ENCODE measurements at places on chromosomes 4 and X.

GRCh38 chrX:52363247-52363883 is 5.5 kb upstream of the XAGE2 start:
- no peak for DNase-seq

DNA sequence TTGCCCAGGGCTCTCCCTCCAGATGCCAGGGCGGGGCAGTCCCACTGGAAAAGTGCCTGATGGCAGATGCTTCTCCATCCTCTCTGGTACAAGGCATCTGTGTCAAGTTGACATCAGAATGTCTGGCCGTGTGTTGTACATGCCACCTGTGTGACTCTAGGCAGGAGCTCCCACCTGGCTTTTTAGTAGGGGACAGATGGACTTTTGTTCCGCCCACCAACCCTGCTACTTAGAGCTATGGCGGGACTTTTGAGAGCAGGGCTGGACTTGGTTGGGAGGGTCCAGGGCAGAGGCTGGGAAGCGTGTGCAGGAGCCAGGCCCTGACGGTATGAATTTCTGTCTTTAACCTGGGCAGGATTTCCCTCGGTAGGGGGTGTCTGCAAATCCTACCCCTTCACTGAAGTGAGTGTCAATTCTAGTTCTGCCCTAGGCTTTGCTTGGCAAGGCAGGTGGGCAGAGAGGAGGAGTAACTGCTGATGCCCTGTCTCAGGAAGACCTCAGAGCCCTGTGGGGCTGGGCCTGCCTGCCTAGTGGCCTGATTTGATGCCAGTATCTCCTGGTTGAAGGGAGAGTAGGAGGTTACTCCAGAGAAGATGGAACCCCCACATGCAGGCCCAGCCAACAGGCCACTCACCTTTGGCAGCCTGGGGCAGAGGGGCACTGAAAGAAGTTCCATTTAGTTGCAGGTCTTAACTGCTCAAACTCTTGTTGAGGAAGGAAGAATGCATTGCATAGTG is 99.1 kb downstream of the PJA1 start:
- peak; percentile 14 for DNase-seq

GRCh38 chr4:121675715-121676114 is 21.1 kb downstream of the ANXA5 start:
- DNase-seq: no peak

GRCh38 chrX:71210816-71211215 is 12.2 kb upstream of the GJB1 start:
- no peak for DNase-seq

- DNase-seq: peak; percentile 23
These were observed 200.3 kb upstream of the NHS start for GRCh38 chrX:17174671-17175070.

- DNase-seq: peak; percentile 68
These were observed 88.4 kb upstream of the TLL1 start for GRCh38 chr4:165784672-165785071.

DNA sequence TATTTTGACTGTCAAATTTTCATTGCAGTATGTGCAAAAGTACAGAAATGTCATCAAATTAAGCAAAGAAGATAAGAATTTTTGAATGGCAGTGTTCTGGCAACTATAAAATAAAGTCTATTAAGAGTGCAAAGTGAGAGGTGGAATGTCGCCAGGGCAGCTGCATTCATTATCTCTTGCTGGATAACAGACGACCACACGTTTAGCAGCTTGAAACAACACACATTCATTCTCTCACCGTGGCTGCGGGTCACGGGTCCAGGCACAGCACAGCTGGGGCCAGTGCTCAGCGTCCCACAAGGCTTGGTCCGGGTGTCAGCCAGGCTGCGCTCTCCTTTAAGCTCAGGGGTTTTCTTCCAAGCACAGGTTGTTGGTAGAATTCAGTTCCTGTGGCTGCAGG is 113.9 kb downstream of the GPR143 start:
- DNase-seq: no peak

GRCh38 chrX:7993873-7994272 is 66.7 kb upstream of the PNPLA4 start:
- no peak for DNase-seq

DNA sequence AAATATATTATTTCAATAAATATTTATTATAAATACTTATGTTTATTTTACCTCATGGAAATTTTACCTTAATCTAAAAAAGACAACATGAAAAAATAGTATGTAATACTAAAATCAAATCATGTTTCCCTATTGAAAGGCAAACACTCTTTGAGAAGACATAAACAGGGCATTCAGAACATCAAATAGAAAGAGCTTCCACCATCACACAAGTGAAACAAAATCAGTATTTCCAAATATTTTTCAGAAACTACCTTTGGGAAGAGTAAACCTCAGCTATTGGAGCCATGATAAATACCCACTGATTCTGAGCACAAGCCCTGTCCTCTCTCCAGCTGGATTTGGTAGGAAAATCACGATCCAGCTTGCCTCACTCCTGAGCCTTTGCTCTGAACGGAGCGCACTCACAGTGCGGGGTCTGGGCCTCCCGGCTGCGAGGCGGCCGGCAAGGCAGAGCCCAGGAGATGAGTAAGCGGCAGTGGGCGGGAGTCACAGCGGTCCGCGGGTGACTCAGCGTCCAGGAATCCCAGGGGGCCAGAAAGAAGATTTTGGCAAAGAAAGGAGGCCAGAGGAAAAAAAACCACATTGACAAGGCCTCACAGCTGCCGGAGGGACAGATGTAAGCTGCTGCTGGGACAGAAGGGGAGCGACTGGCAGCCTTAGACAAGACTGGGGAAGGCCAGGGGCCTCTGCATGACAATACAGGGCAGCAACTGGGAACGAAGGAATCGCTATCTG is 14.7 kb upstream of the ANXA5 start:
- peak; percentile 83 for DNase-seq

GRCh38 chrX:107718156-107718621 is 57.4 kb downstream of the TSC22D3 start:
- DNase-seq: peak; percentile 37

- no peak for DNase-seq
These were observed 153.0 kb downstream of the CBR4 start for GRCh38 chr4:168857009-168857408.

GRCh38 chrX:9650091-9650490 is 115.6 kb downstream of the GPR143 start:
- no peak for DNase-seq

GRCh38 chr4:186348433-186348832 is 82.4 kb downstream of the F11 start:
- no peak for DNase-seq

- no peak for DNase-seq
These were observed 21.2 kb downstream of the USP53 start for GRCh38 chr4:119233750-119234149.

DNA sequence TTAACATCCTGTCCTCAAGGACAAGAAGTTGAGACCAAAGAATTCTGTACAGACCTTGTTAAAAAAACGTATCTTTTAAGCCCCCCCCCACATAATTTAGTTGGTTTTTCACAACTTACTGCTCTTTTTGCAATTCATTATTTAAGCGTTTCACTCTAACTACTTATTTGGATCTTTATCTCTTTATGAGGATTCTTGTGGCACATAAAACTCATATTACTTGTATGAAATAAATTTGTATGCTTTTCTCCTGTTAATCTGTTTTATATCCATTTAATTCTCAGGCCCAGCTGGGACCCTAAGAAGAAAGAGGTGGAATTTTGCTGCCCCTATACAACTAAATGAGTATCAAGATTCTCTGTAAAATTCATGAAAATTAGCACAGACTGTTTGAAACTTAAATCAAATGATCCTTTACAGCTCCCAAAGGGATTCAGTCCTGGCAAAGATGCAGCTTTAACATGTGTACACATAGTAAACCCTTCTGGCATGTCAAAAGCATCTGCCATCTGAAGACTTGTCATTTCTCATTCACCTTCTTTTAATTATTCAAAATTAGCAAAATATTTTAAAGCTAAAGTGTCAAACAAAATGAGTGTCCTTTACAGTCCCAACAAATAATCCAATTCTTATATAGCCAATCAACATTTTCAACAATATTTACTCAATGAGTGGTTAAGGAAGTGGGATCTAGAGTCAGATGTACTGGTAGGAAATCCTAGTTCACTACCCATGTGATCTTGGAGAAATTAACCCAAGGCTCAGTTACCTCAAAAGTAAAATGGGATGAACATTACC is 17.7 kb downstream of the ARAP2 start:
- peak; percentile 68 for DNase-seq

GRCh38 chr4:3302786-3303564 is 10.2 kb downstream of the RGS12 start:
- DNase-seq: no peak

DNA sequence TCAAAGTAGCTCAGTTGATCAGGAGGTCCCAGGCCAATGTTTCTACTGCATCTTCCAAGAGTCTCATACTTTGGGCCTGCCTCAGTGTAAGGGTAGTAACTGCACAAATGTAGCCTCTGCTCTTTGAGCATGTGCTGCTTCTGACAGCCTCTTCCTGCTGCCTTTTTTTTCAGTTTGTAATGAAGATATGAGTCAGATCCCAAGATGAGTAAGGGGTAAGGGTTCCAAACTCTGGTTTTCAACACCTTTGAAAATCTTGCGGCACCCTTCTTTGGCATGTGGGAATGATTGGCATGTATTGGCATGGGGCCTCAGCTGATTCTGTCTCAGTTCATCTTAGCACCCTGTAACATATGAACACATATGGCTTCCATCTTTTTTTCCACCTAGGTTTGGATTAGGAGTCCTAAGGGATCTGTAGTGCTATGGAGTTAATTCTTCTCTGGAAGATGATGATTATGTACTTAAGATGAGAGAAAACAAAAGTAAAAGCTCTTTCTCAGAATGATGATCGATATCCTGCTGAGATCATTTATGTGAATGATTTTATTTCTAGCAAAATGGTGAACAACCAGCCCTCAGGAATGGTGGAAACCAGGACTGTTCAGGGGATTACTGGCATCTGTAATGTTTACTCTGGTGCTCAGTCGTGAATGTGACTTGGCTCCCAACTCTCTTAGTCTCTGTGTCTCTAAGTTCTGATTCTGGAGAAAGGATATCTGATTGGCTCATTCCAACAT is 118.7 kb upstream of the PRPS2 start:
- DNase-seq: no peak

- no peak for DNase-seq
These were observed 19.5 kb downstream of the EPGN start for GRCh38 chr4:74327762-74328161.

- DNase-seq: no peak
These were observed 83.2 kb upstream of the ARHGAP24 start for GRCh38 chr4:85391589-85392410.

GRCh38 chrX:23901060-23901459 is 6.7 kb downstream of the APOO start:
- DNase-seq: no peak

- DNase-seq: no peak
These were observed 548 bp downstream of the TLR1 start for GRCh38 chr4:38803833-38804653.

- DNase-seq: no peak
These were observed 63.7 kb upstream of the CAMK2D start for GRCh38 chr4:113825272-113825671.

DNA sequence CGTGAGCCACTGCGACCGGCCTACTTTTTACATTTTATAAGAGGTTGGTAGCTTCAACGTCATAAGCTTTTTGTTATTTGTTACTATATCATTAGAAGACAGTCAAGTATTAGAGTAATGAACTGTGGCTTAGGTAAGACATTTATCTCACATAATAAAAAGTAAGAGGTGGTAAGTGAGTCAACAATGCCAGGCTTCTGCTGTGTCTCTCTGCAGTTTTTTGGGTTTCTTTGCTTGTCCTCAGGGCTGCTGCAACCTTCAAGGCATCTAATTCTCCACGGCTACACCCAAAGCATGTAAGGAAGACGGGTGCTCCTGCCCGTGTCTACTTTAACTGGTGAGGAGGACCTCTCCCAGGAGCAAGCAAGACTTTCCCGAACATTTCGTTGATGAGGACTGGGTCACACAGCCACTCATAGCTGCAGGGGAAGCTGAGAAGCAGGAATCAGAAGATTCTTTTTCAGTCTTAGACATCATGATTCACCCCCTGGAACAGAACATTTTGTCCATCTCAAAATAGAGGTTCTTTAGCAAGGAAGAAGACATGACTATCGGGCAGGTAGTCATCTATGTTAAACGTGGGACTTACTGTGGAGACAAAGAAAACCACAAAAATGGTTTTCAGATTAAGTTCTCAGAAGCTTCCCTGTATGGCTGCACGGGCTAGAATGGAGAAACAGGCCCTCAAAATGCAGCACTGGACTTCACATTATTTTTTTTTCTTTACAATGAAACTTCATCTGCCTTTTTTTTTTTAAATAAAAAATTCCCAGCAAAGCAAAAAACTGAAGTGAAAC is 13.0 kb upstream of the RHOH start:
- no peak for DNase-seq

- no peak for DNase-seq
These were observed 49.1 kb downstream of the PRKG2 start for GRCh38 chr4:81165861-81166430.

DNA sequence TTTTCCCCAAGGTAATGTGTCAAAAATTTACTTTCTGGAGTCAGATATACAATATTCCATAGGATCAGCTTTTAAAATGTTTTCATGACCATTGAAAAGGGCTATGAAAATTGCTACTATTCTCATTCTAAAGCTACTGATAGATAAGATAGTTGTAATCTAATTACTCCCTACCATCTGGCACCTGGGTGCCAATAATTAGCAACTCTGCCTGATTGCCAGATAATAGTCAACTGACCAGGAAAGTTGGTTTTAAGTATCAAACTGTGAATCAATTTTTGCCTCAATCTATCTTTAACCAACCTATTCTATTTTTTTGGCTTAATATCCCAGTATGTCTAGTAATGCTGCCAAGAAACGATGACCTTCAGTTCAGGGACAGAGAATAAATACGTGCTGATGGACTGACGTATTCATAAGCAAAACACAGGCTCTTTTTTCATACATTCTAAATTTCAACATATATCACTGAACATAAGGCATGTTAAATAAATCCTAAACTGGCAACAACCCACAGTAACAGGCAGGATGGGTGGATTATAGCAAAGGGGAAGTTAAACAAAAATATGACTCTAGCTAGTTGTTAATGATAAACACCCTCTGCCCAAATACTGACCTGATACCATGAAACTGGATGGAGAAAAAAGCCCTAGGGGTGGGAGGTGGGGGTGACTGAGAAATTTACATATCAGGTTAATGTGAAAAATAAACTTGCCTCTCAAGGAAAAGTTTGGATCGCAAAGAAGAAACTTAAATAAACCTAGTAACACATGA is 18.2 kb downstream of the SH3RF1 start:
- peak; percentile 39 for DNase-seq

DNA sequence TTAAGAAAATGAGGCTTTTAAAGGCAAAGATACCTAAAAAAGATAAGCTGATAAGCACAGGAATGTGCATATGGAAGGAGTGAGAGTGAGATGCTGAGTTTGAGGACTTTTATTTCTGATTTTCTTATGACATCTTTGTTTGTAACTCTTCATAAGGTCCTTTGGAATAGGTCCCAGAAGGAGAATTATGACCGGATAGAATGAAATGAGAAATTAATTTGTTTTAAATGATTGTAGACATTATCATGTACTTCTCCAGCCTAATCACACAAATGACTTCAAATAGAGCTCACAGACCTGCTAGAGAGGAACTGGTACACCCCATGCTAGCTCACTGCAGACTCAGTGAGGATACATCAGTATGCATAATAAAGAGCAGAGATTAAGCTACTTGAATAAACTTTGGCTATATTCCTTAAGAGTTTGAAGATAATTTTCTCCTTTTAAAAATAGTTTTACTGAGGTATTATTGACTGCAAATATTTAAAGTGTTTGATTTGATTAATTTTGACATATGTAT is 5.6 kb downstream of the GK2 start:
- no peak for DNase-seq

- peak; percentile 35 for DNase-seq
These were observed 716.6 kb upstream of the INTU start for GRCh38 chr4:126916049-126916625.
